ENCODE measurements at places on chromosomes 11 and 22.

- DNase-seq: no peak
These were observed 233.9 kb downstream of the TENM4 start for GRCh38 chr11:79206951-79207350.

GRCh38 chr11:9753021-9753420 lies 89.1 kb downstream of the SWAP70 start:
- DNase-seq: peak; percentile 85

- DNase-seq: peak; percentile 45
These were observed 179.7 kb downstream of the TBC1D22A start for GRCh38 chr22:46941968-46942798.

GRCh38 chr11:13465909-13466371 lies 2.9 kb upstream of the BTBD10 start:
- DNase-seq: no peak

DNA sequence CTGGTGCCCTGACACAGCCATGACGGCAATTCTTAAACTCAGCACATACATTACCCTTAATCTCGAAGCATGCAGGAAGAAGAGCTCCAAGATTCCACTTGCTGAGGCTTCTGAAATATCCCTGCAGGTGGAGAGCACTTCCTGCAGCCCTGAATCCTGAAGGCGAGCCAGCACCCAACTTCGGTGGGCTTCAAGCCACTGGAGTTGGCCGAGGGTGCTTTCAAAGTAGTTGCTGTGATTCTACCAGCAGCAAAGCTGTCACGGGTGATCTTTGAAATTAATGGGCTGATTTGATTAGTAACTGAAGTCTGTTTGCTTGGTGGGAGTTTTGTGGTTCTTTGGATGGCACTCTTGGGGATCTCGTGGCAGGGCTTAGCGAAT lies 9.0 kb upstream of the FTH1 start:
- no peak for DNase-seq

DNA sequence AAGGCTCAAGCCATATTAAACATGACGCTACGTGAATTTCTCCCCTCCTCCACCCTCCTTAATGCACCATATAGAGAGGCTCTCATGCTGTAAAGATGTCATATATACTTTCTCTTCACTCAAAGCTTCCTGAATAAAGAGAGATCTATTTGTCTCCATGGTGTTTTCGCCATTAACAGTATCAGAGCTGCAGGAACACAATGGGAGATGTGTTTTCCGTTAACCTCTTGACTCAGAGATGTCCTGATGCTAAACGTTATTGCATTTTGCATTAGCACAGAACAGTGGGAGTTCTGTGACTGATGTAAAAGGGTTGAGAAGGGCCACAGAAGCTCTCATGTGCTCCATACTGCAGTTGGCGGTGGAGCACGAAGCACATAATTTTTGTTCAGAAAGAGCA lies 25.7 kb upstream of the BLID start:
- DNase-seq: no peak

- DNase-seq: no peak
These were observed 17.6 kb downstream of the INCENP start for GRCh38 chr11:62141111-62142042.

- no peak for DNase-seq
These were observed 31.3 kb downstream of the CYTH4 start for GRCh38 chr22:37313376-37314314.

DNA sequence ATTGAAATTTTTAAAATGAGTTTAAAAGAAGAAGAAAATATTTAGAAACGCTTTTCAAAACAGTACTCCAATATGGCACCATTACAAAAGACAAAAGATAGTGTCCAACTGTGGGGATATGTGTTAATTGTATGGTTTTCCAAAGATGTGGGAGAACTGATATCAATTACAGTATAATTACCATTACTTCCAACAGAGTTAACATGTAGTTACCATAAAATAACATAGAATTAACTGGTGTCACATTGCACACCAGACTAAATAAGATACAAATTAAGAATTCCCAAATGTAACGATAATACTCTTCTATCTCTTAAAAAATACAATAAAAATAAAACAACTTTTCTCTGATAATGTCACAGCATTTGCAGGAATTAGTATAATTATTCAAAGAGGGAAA lies 329.5 kb downstream of the SOX6 start:
- no peak for DNase-seq

- no peak for DNase-seq
These were observed 1.0 kb downstream of the MN1 start for GRCh38 chr22:27800250-27801201.

- DNase-seq: no peak
These were observed 197.5 kb downstream of the BARX2 start for GRCh38 chr11:129573161-129573560.

DNA sequence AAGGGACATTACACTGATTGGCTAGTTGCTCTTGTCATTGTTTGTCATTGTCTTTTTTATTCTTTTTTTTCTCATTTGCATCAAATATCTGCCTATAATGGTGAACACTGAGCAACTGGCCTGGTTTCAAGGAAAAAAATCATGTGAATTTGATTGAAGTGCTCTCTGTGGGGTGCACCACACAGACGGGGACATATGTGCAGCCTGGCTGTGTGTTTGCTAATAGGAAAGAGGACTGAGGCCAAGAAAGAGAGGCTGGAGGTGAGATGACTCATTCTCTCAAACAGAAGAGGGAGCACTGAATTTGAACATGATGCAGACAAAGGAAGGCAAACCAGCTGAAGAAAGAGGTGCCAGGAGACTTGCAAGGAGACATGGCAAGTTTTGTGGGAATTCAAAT lies 684.9 kb upstream of the CCDC90B start:
- DNase-seq: no peak

- DNase-seq: no peak
These were observed 43.5 kb downstream of the GNB1L start for GRCh38 chr22:19811211-19811621.

- no peak for DNase-seq
These were observed 11.4 kb upstream of the APOL3 start for GRCh38 chr22:36171941-36172340.

- DNase-seq: no peak
These were observed at the start of gene IGF2 for GRCh38 chr11:2139123-2139521. Gene IGF2 (minus strand): TSS chr11:2139389. CDS start chr11:2135523, 3,866 bp downstream.

DNA sequence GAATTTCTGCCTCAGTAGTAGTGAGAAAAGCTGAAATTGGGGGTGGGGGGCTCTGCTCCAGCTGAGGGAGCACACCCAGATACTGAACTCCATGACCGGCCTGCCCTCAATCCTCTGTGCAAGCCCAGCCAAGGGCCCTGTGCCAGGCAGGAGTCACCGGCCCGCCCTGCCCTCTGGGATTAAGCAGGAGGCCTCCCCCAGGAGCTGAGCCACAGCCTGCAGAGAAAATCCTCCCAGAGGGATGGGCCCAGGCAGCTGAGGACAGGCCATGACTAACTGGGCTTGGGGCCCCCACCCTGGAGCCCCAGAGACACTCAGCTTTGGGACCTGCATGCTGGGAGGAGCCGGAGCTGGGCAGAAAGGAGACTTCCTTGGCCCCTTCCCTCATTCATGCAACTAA lies 48.8 kb downstream of the MN1 start:
- DNase-seq: no peak

DNA sequence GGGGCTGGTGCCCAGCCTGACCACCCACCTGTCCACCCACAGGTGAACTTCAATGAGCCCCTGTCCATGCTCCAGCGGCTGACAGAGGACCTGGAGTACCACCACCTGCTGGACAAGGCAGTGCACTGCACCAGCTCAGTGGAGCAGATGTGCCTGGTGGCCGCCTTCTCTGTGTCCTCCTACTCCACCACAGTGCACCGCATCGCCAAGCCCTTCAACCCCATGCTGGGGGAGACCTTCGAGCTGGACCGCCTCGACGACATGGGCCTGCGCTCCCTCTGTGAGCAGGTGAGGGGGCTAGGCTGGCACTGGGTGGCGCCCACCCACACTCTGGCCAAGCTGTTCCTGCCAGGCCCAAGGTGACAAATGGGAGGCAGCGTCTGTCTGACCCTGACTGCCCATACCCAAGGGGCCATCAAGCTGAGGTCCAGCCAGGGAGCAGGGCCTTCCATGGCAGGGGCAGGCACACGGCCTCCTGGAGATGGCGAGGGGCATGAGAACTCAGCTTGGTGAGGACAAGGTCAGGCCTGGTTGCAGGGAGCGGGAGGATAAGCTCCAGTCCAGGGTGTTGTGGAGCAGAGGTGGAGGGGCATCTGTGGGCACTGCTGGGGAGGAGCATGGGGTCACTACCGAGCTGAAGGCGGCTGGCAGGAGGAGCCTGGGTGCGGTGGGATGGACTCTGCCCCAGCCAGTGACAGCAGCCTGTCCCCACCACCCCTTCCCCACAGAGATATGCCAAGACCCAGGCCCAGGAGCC lies 77.7 kb downstream of the MORC2 start:
- no peak for DNase-seq

DNA sequence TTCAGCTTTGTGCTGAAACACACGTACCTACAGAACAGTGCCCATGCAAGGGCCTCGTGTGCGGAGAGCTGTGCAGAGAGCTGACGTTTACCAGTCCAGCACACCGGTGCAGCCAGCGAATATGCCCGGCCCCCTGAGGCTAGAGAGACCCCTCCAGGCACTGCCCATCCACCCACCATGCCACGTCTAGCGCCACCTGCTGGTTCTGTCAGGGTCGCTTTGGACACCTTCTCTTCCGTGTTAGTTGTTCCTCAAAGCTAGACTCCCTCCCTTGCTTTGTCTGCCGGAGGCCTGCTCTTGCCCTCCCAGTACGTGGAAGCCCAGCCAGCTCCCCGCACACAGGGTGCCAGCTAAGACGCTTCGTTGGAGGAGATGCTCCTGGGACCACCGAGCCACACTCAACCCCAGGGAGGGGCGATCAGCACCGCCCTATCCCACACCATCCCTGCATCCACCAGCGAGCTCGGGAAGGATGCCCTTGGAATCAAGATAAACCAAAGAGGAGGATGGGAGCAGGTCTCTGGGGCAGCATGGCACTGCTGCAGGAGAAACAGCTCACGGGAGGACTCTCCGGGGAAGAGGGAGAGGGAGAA lies 43.4 kb downstream of the CPT1A start:
- no peak for DNase-seq

- no peak for DNase-seq
These were observed 45.3 kb upstream of the TTC12 start for GRCh38 chr11:113269096-113269495.

GRCh38 chr11:69949327-69949726 lies 128.8 kb upstream of the ANO1 start:
- no peak for DNase-seq

- DNase-seq: peak; percentile 75
These were observed 11.6 kb downstream of the ATXN10 start for GRCh38 chr22:45683248-45683647.

DNA sequence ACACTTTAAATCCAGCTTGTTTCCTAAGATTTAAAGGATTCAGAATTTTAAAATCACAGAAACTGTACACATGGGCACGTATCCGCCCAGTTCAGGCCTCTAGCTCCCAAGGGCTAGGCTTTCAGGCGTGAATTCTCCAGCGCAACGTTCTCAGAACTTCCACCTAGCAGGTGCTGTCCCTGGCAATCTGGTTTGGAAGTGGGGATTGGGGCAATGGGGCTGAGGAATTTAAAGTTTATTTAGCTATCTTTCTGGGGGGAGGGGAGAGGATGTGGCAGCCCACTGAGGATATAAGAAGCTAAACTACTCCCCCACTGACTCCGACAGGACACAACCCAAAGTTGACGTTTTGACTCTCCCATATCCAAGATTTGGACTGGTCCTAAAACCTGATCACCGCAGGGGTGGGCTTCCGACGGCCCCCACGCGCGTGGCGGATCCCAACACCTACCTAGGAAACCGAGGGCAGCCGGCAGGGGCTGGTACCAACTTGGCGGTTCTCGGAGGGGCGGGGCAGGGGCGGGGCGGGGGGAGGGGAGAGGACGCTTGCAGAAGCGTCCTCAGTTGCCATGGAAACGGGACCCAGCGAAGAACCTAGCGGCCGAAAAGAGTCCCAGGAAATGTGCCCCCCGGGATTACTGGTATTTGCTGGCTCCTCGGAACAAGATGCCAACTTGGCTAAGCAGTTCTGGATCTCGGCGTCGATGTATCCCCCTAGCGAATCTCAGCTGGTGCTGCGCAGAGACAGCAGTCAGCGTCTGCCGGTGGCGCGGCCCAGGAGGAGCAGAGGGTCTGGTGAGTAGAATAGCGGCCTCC lies at the start of gene HOATZ:
Gene HOATZ, plus strand, starts transcription at position 563 of the 816 bp plus-strand sequence. Its CDS starts 7 bp downstream, at position 570.
- no peak for DNase-seq

All from MV-4-11 (cell line).